Activated T-cell treated with anti-CD3 and anti-CD28 coated beads, Interleukin-2, amount 50 U/mL, for 24 hours (primary cell): ENCODE measurements at places on chromosomes 2 and 18.

- no peak overlapping the region for H3K27ac ChIP-seq
- peaks cover 63% of the 10 kb centered on the region for H3K4me1 ChIP-seq
- no peak overlapping the region for H3K4me3 ChIP-seq
- no peak for DNase-seq
- no peaks in the 10 kb centered on the region for H3K27me3 ChIP-seq
Observed at GRCh38 chr2:12819721-12820120, 103.0 kb downstream of the TRIB2 start.

GRCh38 chr2:18883616-18884456, 294.5 kb upstream of the NT5C1B start:
- no peaks in the 10 kb centered on the region for H3K4me1 ChIP-seq
- H3K27ac ChIP-seq = no peak overlapping the region
- H3K4me3 ChIP-seq = no peak overlapping the region
- no peak for DNase-seq

GRCh38 chr18:55351241-55351691, 236.7 kb downstream of the TCF4 start:
- DNase-seq = no peak
- H3K4me1 ChIP-seq = no peaks in the 10 kb centered on the region
- no peak overlapping the region for H3K27ac ChIP-seq
- peaks cover 15% of the 10 kb centered on the region for H3K27me3 ChIP-seq

- no peak for DNase-seq
- no peaks in the 10 kb centered on the region for H3K36me3 ChIP-seq
- no peak overlapping the region for H3K27ac ChIP-seq
Observed at GRCh38 chr2:127040169-127040568, 66.8 kb downstream of the BIN1 start.

- no peak overlapping the region for H3K27ac ChIP-seq
- DNase-seq = no peak
- H3K27me3 ChIP-seq = peaks cover 26% of the 10 kb centered on the region
- no peaks in the 10 kb centered on the region for H3K36me3 ChIP-seq
- H3K4me3 ChIP-seq = no peak overlapping the region
Observed at GRCh38 chr2:9187620-9188214, 18.9 kb upstream of the ASAP2 start.

DNA sequence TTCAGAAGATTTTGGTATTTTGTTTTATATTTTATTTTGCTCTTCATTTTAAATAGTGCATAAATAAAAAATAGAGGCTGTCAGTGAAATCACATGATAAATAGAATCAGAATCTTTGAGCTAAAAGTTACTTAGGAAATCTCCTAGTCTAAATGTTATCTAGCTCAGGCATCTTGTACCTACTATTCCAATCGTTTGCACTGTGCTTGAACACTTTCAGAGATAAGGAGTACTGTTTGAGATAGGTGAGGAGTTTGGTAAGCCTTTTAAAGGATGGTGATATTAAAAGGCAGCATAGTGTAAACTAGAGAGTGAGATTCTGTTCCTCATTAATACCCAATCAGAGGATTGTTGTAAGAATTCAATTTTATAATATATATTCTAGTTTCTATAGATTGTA, 157.2 kb upstream of the MYO3B start:
- no peaks in the 10 kb centered on the region for H3K27me3 ChIP-seq
- H3K4me1 ChIP-seq = no peaks in the 10 kb centered on the region
- DNase-seq = no peak
- H3K27ac ChIP-seq = no peak overlapping the region
- H3K4me3 ChIP-seq = no peak overlapping the region

GRCh38 chr18:70645971-70646370, 357.1 kb downstream of the SOCS6 start:
- H3K27me3 ChIP-seq = no peaks in the 10 kb centered on the region
- H3K36me3 ChIP-seq = no peaks in the 10 kb centered on the region
- no peak for DNase-seq
- no peak overlapping the region for H3K27ac ChIP-seq
- H3K4me1 ChIP-seq = peaks cover 13% of the 10 kb centered on the region

DNA sequence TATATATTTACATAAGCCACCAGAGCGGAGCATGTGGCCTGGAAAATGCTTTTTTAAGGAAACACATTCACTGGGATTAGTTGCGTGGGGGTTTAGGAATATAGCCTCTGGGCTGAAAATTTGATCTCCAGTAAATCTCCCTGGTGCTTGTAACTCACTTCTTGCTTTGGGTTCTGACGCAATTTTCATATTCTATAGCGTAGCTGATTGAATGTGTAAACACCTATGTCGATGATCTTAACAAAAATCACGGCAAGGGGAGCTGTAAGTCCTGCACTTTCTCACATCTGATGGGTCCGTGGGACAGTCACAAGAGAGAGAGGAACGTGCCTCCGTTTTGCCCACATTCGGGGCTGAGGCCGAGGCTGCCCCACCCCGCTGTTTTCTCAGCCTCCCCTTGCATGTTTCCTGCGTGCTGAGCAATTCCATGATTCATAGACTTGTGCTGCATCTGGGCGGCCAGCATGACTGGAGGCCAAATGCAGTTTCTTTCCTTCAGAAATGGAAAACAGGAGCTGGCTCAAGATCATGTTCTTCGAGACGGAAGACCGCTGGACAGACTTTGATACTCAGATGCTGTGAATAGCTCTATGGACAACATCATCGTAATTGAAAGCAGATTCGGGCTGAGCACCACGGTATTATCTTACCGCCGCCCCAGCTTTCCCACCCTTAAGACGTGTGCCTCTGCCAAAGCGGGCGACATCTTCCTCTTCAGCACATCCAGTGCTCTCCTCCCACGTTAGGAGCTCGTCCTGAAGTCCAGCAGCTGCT, 109.2 kb downstream of the TMEM18 start:
- H3K27ac ChIP-seq = no peak overlapping the region
- H3K27me3 ChIP-seq = peaks cover 73% of the 10 kb centered on the region
- H3K36me3 ChIP-seq = no peaks in the 10 kb centered on the region
- no peak for DNase-seq

DNA sequence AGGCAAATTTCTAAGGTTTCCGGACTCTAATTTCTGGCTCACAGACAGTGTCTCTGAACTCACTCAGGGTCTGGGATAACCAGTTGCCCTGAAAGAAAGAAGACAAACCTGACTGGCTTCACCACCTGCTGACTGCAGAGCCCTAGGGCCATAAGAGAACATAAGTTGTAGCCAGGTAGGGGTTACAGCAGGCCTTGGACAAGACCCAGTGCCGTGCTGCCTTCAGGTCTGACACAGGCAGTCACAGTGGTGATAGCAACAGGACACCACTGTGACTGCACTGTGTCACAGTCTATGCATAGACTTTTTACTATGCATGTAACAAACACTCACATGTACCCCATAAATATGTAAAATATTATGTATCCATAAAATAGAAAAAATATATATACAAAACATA, 508.5 kb downstream of the PID1 start:
- no peaks in the 10 kb centered on the region for H3K36me3 ChIP-seq
- H3K27ac ChIP-seq = no peak overlapping the region
- no peak for DNase-seq
- H3K4me3 ChIP-seq = no peak overlapping the region
- no peaks in the 10 kb centered on the region for H3K4me1 ChIP-seq

- H3K27ac ChIP-seq = no peak overlapping the region
- H3K4me1 ChIP-seq = peaks cover 15% of the 10 kb centered on the region
- peaks cover 52% of the 10 kb centered on the region for H3K36me3 ChIP-seq
- H3K4me3 ChIP-seq = no peak overlapping the region
- DNase-seq = no peak
Observed at GRCh38 chr2:61405813-61406212, 65.1 kb downstream of the USP34 start.

DNA sequence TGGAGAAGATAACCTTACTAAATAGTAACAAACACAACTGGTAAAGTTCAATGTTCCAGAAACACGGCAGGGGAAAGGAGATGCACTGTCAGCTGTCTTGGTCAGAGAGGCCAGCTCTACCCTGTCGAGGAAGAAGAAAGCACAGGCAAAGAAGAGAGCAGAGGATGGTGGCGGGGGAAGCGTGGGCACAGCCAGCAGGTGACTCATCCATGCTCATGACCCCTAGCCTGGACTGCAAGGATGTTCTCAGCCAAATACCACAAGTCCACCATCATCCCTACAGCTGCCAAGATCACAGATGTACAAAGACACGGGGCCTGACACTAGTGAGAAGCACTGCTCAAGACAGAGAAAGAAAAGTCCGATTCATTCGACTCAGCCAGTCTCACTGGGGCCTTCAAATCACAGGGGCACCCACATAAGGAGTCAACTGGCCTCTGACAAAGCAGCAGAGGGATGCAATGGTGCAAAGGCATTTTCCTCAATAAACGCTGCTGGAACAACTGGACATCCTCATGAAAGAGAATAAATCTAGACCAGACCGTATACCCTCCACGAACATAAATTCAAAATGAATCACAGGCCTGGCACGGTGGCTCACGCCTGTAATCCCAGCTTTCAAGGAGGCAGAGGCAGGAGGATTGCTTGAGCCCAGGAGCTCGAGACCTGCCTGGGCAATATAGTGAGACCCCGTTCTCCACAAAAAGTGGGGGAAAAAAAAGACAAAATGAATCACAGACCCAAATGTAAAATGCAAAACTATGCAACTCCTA, 5.6 kb downstream of the DTYMK start:
- peaks cover 20% of the 10 kb centered on the region for H3K4me1 ChIP-seq
- peaks cover 98% of the 10 kb centered on the region for H3K36me3 ChIP-seq
- H3K27ac ChIP-seq = peak overlapping the region; percentile 55
- no peak for DNase-seq

GRCh38 chr2:200235533-200235932, 71.0 kb upstream of the SPATS2L start:
- no peak overlapping the region for H3K4me3 ChIP-seq
- no peaks in the 10 kb centered on the region for H3K36me3 ChIP-seq
- H3K4me1 ChIP-seq = peaks cover 3% of the 10 kb centered on the region
- H3K27me3 ChIP-seq = peaks cover 22% of the 10 kb centered on the region
- H3K27ac ChIP-seq = no peak overlapping the region
- DNase-seq = no peak

- H3K4me1 ChIP-seq = no peaks in the 10 kb centered on the region
- no peak overlapping the region for H3K27ac ChIP-seq
- no peaks in the 10 kb centered on the region for H3K36me3 ChIP-seq
- DNase-seq = no peak
- H3K27me3 ChIP-seq = peaks cover 12% of the 10 kb centered on the region
Observed at GRCh38 chr2:120451334-120451733, 105.4 kb downstream of the INHBB start.

- no peaks in the 10 kb centered on the region for H3K36me3 ChIP-seq
- no peak overlapping the region for H3K27ac ChIP-seq
- no peak for DNase-seq
- H3K4me1 ChIP-seq = no peaks in the 10 kb centered on the region
- H3K27me3 ChIP-seq = no peaks in the 10 kb centered on the region
- H3K4me3 ChIP-seq = no peak overlapping the region
Observed at GRCh38 chr18:42950732-42951131, 164.8 kb downstream of the RIT2 start.

DNA sequence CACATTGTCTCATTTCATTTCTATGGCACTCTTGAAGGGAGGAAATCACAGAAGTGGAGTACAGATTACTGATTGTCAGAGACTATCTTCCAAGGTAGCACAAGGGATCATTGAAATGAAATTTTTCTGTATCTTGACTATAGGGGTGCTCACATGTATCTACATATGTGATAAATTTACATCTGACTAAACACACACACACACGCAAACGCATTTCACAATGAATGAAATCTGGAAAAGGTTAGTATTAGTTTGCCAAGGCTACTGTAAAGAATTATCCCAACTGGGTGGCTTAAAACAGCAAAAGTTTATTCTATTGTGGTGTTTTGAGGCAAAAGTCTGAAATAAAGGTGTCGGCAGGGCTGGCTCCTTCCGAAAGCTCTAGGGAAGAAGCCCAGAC, 144.6 kb downstream of the SH3BP4 start:
- DNase-seq = no peak
- no peak overlapping the region for H3K4me3 ChIP-seq
- no peak overlapping the region for H3K27ac ChIP-seq
- H3K27me3 ChIP-seq = peaks cover 40% of the 10 kb centered on the region
- H3K4me1 ChIP-seq = no peaks in the 10 kb centered on the region

GRCh38 chr2:4486971-4487370, 783.6 kb downstream of the DCDC2C start:
- no peak overlapping the region for H3K4me3 ChIP-seq
- DNase-seq = no peak
- no peaks in the 10 kb centered on the region for H3K4me1 ChIP-seq
- H3K27me3 ChIP-seq = no peaks in the 10 kb centered on the region
- H3K36me3 ChIP-seq = no peaks in the 10 kb centered on the region

DNA sequence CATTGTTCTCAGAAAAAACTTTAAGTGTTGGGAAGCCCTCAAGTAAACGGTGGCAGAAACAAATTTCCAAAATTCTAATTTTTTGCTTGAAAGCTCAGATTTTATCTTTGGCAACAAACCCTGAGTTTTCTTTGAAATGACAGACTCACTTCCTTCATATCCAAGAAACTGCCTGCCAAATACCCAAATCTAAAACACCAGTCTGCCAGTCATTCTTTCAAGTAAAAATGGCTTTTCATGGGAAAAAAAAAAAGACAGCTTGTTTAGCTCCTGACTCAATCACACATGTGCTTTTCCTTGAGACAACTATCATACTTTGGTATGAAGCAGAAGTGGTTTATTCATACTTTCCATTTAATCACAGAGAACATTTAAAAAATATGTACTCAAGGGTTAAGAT, 40.6 kb upstream of the CSRNP3 start:
- H3K36me3 ChIP-seq = no peaks in the 10 kb centered on the region
- H3K4me3 ChIP-seq = no peak overlapping the region
- no peak for DNase-seq
- peaks cover 2% of the 10 kb centered on the region for H3K27me3 ChIP-seq
- H3K4me1 ChIP-seq = no peaks in the 10 kb centered on the region

- peaks cover 26% of the 10 kb centered on the region for H3K4me1 ChIP-seq
- no peaks in the 10 kb centered on the region for H3K36me3 ChIP-seq
- no peak overlapping the region for H3K27ac ChIP-seq
- DNase-seq = no peak
Observed at GRCh38 chr2:170375192-170375591, 197.2 kb downstream of the MYO3B start.
